Colonic mucosa (tissue), 4 donors: ENCODE measurements at places on chromosomes 12 and 14.

DNA sequence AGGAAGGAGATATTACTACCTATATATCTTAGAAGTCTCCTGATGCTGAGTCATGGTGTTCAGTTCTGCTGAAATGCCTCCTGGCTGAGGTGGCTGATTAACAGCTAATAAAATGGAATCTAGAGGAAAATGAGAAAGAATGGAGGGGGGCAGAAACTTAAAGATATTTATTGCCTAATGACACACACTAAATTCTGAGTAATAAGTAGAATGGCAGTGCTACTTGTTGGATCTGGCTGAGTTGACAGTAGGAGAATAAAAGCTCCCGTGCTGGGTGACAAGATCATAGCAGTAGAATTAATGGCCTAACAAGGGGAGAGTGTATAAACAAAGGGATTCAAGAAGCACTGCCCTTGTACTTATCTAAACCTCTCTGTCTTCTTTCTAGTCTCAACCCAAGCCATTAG, 137.5 kb downstream of the CNTN1 start:
- DNase-seq, result no peak

- DNase-seq, result no peak
Measured at GRCh38 chr14:87181288-87181687, 811.7 kb downstream of the GALC start.

DNA sequence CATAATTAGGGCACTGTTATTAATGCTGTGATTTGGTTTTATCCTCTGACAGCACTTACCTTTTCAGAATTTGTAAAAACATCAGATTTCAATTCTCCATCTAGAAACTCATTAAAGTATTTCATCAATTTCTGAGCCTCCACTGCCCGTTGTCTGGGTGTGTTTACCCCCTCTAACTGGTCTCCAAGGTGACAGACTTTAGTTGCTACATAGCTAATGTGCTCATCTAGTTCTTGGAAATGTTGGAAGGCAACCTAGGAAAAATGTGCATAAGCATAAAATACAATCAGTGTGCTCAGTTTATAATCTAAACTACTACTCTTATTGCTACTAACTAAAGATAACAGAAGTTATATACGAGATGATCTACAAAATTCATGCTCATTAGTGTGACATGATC, 24.6 kb downstream of the EXOC5 start:
- no peak for DNase-seq

DNA sequence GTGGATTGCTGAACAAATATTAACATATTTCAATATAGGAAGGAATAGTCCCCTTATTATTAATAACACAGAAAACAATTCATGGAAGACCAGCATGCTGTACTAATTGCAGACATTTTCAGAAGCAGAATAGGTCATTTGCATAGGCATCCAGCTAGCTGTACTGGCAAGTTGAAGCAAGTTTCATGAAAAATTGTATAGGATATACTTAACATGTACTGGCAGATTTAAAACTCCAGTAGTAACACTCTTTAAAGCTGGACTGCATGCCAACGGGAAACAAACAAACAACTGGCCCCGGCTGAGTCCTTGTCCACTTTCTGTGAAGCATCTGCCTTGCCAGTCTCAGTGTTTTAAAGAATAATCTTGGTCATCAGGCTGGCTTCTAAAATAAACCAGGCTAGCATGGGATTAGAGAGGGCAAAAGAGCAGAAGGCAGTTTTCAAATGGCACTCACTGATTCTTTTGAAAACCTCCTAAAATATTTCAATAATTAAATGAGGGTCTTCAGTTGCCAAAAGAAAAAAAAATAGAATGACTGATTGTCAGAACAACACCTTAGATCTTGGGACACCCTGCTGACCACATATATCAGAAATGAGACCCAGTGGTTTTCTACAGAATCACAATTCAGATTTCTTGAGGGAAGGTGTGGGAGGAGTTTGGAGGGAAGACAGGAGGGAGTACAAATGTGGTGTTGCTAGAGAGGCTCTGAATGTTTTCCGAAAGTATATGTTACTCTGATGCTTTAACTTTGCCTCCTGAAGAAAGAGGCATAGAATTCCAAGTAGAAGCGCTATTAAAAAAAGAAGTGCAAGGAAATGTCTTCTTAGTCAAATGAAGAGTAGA, 122.5 kb upstream of the KRAS start:
- DNase-seq, result no peak

- DNase-seq, result no peak
Measured at GRCh38 chr12:128929057-128929456, 75.8 kb downstream of the GLT1D1 start.

GRCh38 chr14:38204719-38205115, 3.0 kb upstream of the SSTR1 start:
- DNase-seq, result no peak

DNA sequence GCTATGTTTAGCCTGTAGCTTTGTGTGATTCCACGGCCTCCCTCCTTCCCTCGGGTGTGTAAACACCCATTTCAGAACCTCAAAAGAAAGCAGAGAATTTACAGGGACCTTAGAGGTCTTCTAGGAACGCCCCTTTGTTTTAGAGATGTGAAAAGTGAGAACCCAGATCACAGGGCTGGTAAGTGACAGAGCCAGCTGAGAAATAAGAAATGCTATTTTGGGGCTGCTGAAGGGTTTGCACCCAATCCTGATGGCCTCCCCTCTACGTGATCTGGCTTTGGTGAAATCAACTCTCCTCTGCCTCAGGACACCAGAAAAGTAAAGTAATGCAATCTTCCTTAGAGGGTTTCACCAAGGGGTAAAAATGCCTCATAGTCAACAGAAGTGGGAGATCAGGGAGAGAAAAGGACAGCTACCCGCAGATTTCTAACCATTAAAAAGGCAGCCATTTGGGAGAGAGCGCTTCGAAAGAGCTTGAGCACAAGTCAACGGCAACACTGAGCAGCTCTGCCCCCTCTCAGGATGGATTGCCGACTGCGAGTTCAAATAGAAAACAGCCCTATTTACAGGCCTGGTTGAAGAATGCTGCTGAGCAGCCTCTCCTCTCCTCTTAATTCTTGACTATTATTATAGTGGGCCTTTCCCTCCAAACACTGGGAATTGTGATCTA, 78.5 kb upstream of the RASSF3 start:
- no peak for DNase-seq
